ENCODE measurements at places on chromosomes 5 and 9.

DNA sequence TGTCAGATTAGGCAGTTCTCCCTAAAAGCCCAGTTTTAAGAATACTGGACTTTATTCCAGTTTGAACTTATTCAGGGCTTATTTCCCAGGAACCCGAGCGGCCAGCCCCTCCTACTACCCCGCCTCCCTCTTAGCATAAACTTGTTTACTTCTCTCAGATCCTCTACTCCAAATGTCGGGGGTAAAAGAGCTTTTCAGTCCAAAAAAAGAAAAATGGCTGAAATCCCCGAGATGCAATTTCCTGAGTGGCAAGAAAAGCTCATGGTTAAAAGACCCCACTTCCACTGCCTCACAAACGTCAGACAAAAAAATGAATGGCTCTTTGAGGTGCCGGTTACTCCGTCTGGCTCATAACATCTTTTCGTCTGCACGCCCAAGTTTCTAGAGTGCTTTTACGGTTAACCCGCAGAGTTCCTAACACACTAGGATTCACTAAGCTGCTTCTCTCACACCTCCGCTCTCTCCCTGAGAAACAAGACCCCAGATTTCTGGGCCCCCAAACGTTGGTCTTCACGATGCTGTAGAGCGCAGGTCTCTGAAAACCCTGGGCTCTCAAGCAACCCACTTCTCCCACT is 402 bp downstream of the BRD8 start:
- DNase-seq = no peak

DNA sequence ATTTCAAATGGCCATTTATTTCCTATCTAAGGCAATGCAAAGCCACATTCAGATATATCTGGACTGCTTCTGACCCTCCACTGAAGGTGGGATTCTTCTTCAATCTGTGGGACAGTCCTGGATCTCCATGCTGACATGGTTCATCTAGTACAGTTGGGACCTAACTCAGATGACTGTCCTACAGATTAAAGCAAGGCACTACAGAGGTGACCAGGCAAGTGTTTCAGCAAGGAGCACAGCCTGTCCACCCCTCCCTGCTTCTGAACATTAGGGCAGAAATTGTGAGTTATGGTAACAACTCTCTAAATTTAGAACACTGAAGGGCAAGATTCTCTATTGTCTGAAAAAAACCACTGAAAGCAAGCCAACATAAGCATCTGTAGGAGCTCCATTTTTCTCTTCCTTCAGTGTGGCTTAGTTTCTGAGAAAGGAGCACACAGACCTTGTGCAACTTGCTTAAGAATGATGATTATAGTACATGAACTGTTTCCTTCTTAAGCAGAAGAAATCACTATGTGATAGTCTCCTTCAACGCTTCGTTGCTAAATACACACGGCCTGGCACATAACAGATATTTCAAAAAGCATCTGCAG is 62.9 kb upstream of the BARX1 start:
- DNase-seq = no peak

DNA sequence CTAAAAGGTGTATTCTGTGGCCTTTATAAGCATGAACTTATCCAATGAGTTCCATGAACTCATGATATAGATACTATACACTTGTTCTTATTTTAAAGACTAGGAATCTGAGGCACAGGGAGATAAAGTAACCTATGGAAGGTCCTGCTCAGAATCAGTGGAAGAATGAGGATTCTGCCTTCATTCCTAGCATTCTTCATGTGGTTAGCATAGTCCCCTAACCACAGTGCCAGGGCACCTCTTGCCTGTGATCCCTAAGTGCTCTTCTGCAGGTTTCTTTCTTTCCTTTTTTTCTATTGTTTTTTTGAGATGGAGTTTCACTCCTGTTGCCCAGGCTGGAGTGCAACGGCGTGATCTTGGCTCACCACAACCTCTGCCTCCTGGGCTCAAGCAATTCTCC is 174.1 kb downstream of the C9orf152 start:
- no peak for DNase-seq

GRCh38 chr5:140802781-140803271 is 2.0 kb downstream of the PCDHA3 start:
- no peak for DNase-seq

DNA sequence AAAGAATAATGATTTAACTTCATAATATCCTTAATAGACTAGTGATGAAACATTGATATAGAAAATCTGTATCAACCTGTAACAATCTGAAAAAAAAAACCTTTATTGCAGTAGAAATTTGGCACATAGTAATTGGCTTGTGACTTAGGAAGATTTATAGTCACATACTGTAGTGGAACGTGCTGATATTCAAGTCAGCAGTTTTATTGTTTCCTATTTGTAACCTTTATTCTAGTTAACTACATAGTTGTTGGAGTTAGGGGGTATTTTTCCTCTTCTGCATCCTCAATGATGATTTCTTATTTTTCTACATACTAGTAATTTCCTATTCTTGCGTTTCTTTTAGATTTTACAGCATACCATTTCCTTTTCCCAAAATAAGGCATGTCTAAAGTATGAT is 14.5 kb upstream of the LRRC70 start:
- DNase-seq = no peak
